ENCODE measurements at places on chromosomes 4 and X. TPM values are rescaled to one million over a fixed set of nuclear protein-coding genes. Genes with fewer than 3 reads are reported as not detected.

The UGT2B15 gene
- total RNA-seq = 0.07 TPM

The SRPX gene
- 8.9 TPM for total RNA-seq

The CFAP47 gene
- total RNA-seq = 0.02 TPM

The LRIT3 gene
- total RNA-seq = 0.09 TPM

The EPGN gene
- not detected for total RNA-seq

The XAGE1B gene
- total RNA-seq = 224 TPM

Data from A549 treated with Hydrocortisone at 1 μM for 4 hours (cell line).